H1 (cell line): ENCODE measurements at places on chromosomes 1 and 21.

- H3K36me3 ChIP-seq, result no peaks in the 10 kb centered on the region
- no peaks in the 10 kb centered on the region for H3K27me3 ChIP-seq
- no peaks in the 10 kb centered on the region for H3K4me1 ChIP-seq
- DNase-seq, result no peak
- no peak overlapping the region for H3K27ac ChIP-seq
- no peak overlapping the region for H3K4me3 ChIP-seq
Observed at GRCh38 chr1:200938955-200939354, 44.3 kb downstream of the INAVA start.

DNA sequence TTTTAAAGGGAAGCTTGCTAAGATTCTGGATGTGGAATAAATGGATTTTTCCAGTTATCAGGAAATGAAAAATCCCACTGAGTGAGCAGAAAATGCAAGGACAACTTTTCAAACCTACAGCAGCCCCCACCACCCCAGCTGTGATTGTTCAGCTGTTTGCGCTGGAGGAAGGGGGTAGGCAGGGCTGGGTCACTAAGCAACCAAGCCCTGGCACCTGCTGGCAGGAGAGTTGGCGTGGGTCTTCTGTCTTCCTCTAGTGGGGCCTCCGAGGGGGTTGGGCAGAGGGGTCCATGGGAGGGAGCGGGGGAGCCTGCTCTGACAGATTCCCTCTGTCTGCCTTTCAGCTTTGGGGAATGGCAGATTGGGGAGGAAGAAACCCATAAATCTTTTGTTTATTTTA, 45.3 kb downstream of the EIF2D start:
- peaks cover 5% of the 10 kb centered on the region for H3K4me1 ChIP-seq
- H3K27me3 ChIP-seq, result no peaks in the 10 kb centered on the region
- no peak overlapping the region for H3K27ac ChIP-seq
- no peaks in the 10 kb centered on the region for H3K36me3 ChIP-seq

DNA sequence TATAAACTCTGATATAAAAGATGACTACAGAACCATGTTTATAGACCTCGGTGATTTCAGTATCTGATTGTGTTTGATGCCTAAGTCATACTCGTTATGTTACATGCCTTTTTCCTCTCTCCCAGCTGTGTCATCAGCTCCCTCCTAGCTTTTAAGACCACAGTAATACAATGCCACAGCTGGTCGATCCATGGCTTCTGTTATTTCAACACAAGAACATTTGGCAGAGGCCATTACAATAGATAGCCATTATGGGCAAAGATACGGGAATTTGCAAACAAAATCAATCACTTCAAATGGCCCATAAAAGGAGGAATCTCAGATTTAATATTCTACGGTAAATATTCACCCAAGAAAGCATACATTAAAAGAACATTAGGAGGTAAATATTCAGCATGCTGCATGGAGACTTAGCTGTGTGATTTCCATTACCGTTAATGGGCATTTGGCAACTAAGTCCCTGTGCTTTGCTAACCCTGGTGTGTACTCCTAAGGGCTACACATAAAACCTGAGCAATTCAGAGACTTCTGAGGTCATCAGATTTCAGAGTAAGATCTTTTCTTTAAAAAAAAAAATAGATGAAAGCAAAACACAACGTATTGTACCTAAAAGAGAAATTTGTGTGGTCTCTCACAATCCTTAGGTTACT, 153.4 kb downstream of the PIGK start:
- no peaks in the 10 kb centered on the region for H3K36me3 ChIP-seq
- no peak for DNase-seq
- no peak overlapping the region for H3K4me3 ChIP-seq
- no peaks in the 10 kb centered on the region for H3K27me3 ChIP-seq
- H3K4me1 ChIP-seq, result no peaks in the 10 kb centered on the region
- H3K27ac ChIP-seq, result no peak overlapping the region

GRCh38 chr1:6638226-6638625, 13.6 kb downstream of the THAP3 start:
- H3K36me3 ChIP-seq, result peaks cover 46% of the 10 kb centered on the region
- no peaks in the 10 kb centered on the region for H3K27me3 ChIP-seq
- no peak overlapping the region for H3K27ac ChIP-seq
- DNase-seq, result no peak
- no peaks in the 10 kb centered on the region for H3K4me1 ChIP-seq

GRCh38 chr1:244834543-244835275, 749 bp upstream of the COX20 start:
- H3K4me3 ChIP-seq, result peak overlapping the region; percentile 87
- no peak for DNase-seq
- peak overlapping the region; percentile 100 for H3K27ac ChIP-seq
- H3K4me1 ChIP-seq, result no peaks in the 10 kb centered on the region; the same call in 1 of the 2 replicates
- H3K36me3 ChIP-seq, result no peaks in the 10 kb centered on the region
- H3K27me3 ChIP-seq, result no peaks in the 10 kb centered on the region

GRCh38 chr1:102772831-102773230, 335.5 kb downstream of the COL11A1 start:
- no peak for DNase-seq
- H3K27ac ChIP-seq, result no peak overlapping the region
- H3K36me3 ChIP-seq, result no peaks in the 10 kb centered on the region
- no peaks in the 10 kb centered on the region for H3K27me3 ChIP-seq

GRCh38 chr1:58883037-58883887, 99.4 kb upstream of the JUN start:
- H3K4me3 ChIP-seq, result no peak overlapping the region
- no peaks in the 10 kb centered on the region for H3K36me3 ChIP-seq
- no peak for DNase-seq
- no peaks in the 10 kb centered on the region for H3K4me1 ChIP-seq
- no peaks in the 10 kb centered on the region for H3K27me3 ChIP-seq

GRCh38 chr1:33836911-33837310, 27.0 kb upstream of the HMGB4 start:
- no peak overlapping the region for H3K4me3 ChIP-seq
- no peaks in the 10 kb centered on the region for H3K4me1 ChIP-seq
- no peak for DNase-seq
- H3K36me3 ChIP-seq, result no peaks in the 10 kb centered on the region

DNA sequence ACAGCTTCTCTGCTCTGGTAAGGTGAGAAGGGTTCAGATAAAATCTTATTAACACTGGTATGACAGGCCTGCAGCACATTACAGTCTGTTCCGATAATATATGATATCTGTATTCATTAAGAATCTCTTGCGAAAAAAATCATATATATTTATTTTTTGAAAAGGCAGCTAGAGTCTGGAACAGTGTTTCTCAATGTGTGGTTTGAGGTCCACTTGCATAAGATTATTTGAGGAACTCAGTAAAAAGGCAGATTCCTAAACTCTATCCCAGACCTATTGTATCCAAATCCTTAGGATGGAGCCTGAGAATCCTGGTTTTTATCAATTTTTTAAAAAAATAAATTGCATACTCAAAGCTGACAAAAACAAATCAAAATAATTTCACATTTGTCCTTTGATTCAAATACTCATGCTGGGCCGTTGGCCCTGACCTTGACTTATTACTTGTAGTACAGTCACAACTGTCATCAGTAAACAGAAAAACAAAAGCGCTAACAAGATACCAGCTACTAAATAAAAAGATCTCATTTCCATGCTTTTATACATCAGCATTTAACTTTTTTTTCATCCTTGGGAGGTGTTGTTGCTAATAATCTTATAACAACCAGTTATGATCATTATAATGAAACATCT, 60.6 kb downstream of the RGS2 start:
- no peaks in the 10 kb centered on the region for H3K36me3 ChIP-seq
- DNase-seq, result no peak
- no peaks in the 10 kb centered on the region for H3K4me1 ChIP-seq
- no peaks in the 10 kb centered on the region for H3K27me3 ChIP-seq
- H3K27ac ChIP-seq, result no peak overlapping the region

- no peak overlapping the region for H3K4me3 ChIP-seq
- no peak overlapping the region for H3K27ac ChIP-seq
- H3K27me3 ChIP-seq, result no peaks in the 10 kb centered on the region
- H3K4me1 ChIP-seq, result no peaks in the 10 kb centered on the region
- no peaks in the 10 kb centered on the region for H3K36me3 ChIP-seq
Observed at GRCh38 chr21:45139473-45139872, 65.1 kb downstream of the ADARB1 start.

- no peaks in the 10 kb centered on the region for H3K36me3 ChIP-seq
- no peak for DNase-seq
- H3K27me3 ChIP-seq, result no peaks in the 10 kb centered on the region
- no peaks in the 10 kb centered on the region for H3K4me1 ChIP-seq
Observed at GRCh38 chr1:72063364-72064044, 218.8 kb downstream of the NEGR1 start.

GRCh38 chr1:232682248-232682647, 52.3 kb upstream of the SIPA1L2 start:
- no peaks in the 10 kb centered on the region for H3K4me1 ChIP-seq
- no peak overlapping the region for H3K4me3 ChIP-seq
- H3K27ac ChIP-seq, result no peak overlapping the region

DNA sequence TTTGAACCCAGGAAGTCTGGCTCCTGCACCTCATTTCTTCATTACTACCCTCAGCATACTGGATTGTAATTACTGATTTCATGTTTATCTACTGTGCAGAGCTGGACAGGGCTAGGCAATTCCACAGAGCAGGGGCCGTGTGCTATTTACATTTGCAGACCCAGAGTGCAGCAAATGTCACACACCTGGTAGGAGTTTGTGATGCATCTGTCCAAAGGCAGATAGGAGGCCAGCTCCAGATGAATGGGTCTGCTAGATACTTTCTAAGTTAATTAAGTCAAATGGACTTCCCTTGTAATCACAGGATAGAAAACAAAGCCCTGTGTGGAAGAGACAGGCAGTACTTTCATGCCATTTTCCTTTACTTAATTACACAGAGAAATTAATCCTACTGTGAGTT, 46.2 kb downstream of the PGBD5 start:
- no peak overlapping the region for H3K4me3 ChIP-seq
- H3K36me3 ChIP-seq, result no peaks in the 10 kb centered on the region
- no peak for DNase-seq
- H3K27me3 ChIP-seq, result no peaks in the 10 kb centered on the region
- H3K4me1 ChIP-seq, result peaks cover 13% of the 10 kb centered on the region

- H3K36me3 ChIP-seq, result no peaks in the 10 kb centered on the region
- DNase-seq, result no peak
- H3K4me3 ChIP-seq, result 0 out of 2 replicates have a peak overlapping the region, but pooled peaks have one; percentile 33
- peaks cover 38% of the 10 kb centered on the region for H3K4me1 ChIP-seq
- no peak overlapping the region for H3K27ac ChIP-seq
Observed at GRCh38 chr1:20730690-20731056, 1.8 kb downstream of the SH2D5 start.

GRCh38 chr21:34131586-34131985, 58.2 kb downstream of the MRPS6 start:
- H3K4me1 ChIP-seq, result peaks cover 41% of the 10 kb centered on the region
- no peak overlapping the region for H3K4me3 ChIP-seq
- H3K27ac ChIP-seq, result no peak overlapping the region
- H3K36me3 ChIP-seq, result no peaks in the 10 kb centered on the region
- DNase-seq, result no peak

DNA sequence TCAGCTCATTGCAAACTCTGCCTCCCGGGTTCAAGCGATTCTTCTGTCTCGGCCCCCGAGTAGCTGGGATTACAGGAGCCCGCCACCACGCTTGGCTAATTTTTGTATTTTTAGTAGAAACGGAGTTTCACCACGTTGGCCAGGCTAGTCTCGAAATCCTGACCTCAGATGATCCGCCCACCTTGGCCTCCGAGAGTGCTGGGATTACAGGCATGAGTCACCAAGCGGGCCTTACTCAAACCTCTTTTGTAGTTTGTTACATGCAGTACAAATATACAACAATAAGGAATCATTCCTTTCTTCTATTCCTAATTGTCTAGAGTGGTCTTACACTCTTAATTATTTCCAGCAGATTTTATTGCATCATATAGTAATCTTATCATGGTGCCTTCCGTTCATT, 16.6 kb downstream of the SPATA17 start:
- no peaks in the 10 kb centered on the region for H3K27me3 ChIP-seq
- no peak for DNase-seq
- no peaks in the 10 kb centered on the region for H3K36me3 ChIP-seq

- H3K27me3 ChIP-seq, result peaks cover 10% of the 10 kb centered on the region; the same call in 1 of the 2 replicates
- H3K4me3 ChIP-seq, result no peak overlapping the region
- DNase-seq, result no peak
- H3K27ac ChIP-seq, result no peak overlapping the region
Observed at GRCh38 chr1:18836654-18837053, 22.8 kb downstream of the TAS1R2 start.

GRCh38 chr1:210727709-210728108, 399.0 kb downstream of the HHAT start:
- no peak for DNase-seq
- no peak overlapping the region for H3K4me3 ChIP-seq
- H3K27me3 ChIP-seq, result no peaks in the 10 kb centered on the region
- H3K36me3 ChIP-seq, result no peaks in the 10 kb centered on the region

GRCh38 chr1:228339766-228340685, 66.6 kb downstream of the TRIM11 start:
- H3K27me3 ChIP-seq, result 0 out of 2 replicates have a peak, but pooled peaks cover 2% of the 10 kb centered on the region
- no peak overlapping the region for H3K27ac ChIP-seq
- peaks cover 5% of the 10 kb centered on the region for H3K36me3 ChIP-seq
- H3K4me3 ChIP-seq, result no peak overlapping the region

GRCh38 chr1:54401799-54402198, 4.4 kb downstream of the SSBP3 start:
- peaks cover 73% of the 10 kb centered on the region for H3K36me3 ChIP-seq
- no peak overlapping the region for H3K27ac ChIP-seq
- H3K27me3 ChIP-seq, result no peaks in the 10 kb centered on the region
- H3K4me3 ChIP-seq, result no peak overlapping the region

GRCh38 chr1:41498391-41498790, 13.9 kb upstream of the EDN2 start:
- H3K36me3 ChIP-seq, result no peaks in the 10 kb centered on the region
- peaks cover 13% of the 10 kb centered on the region; the same call in 1 of the 2 replicates for H3K27me3 ChIP-seq
- peaks cover 23% of the 10 kb centered on the region for H3K4me1 ChIP-seq
- H3K27ac ChIP-seq, result no peak overlapping the region
- DNase-seq, result no peak

DNA sequence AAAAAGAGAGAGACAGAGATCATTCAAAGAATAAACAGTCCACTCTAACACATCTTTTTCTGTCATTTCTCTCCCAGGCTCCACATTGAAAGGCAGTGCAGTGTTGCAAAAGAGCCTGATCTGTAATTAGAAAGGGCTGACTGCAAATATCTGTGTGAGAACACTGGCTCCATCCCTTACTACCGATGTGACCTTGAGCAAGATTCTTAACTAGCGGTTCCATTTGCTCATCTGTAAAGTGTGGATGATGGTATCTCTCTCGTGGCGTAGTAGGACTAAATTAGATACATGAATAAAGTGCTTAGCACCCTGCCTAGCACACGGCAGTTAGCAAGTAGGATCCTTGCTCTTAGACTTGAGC, 26.9 kb upstream of the SLC44A3 start:
- DNase-seq, result no peak
- H3K36me3 ChIP-seq, result no peaks in the 10 kb centered on the region
- no peak overlapping the region for H3K4me3 ChIP-seq
- no peak overlapping the region for H3K27ac ChIP-seq
- no peaks in the 10 kb centered on the region for H3K27me3 ChIP-seq

- no peaks in the 10 kb centered on the region for H3K4me1 ChIP-seq
- H3K36me3 ChIP-seq, result no peaks in the 10 kb centered on the region
- DNase-seq, result no peak
- no peak overlapping the region for H3K27ac ChIP-seq
- H3K27me3 ChIP-seq, result no peaks in the 10 kb centered on the region
Observed at GRCh38 chr1:188463919-188464318, 1635.2 kb downstream of the PLA2G4A start.
